Breast epithelium (tissue), 4 donors: ENCODE measurements at places on chromosomes 5 and 9. TPM values are rescaled to one million over a fixed set of nuclear protein-coding genes. Genes with fewer than 3 reads are reported as not detected.

The TLE1 gene
- total RNA-seq, result 47.4 TPM

The LCN10 gene
- total RNA-seq, result 6.7 TPM

The MAP1B gene
- total RNA-seq, result 271 TPM

The CTXN3 gene
- total RNA-seq, result not detected

The PRDM9 gene
- total RNA-seq, result not detected

The LEAP2 gene
- total RNA-seq, result 4.1 TPM

The PCDHGA8 gene
- 2.6 TPM for total RNA-seq

The ENHO gene
- total RNA-seq, result 0.33 TPM

The OCLN gene
- total RNA-seq, result 0.48 TPM

The LVRN gene
- total RNA-seq, result 3.3 TPM

The GPR151 gene
- not detected for total RNA-seq

The UGT3A2 gene
- total RNA-seq, result not detected

The SLC6A18 gene
- total RNA-seq, result not detected

The TEX48 gene
- not detected for total RNA-seq

The DMGDH gene
- 1.5 TPM for total RNA-seq

The BASP1 gene
- total RNA-seq, result 50.1 TPM

The TNFSF8 gene
- total RNA-seq, result 4.7 TPM

The PCDHGC5 gene
- 3.3 TPM for total RNA-seq

The INSYN2B gene
- 9.1 TPM for total RNA-seq

The SLC34A3 gene
- not detected for total RNA-seq

The CDH10 gene
- total RNA-seq, result not detected

The ADGRD2 gene
- 2.9 TPM for total RNA-seq

The RXFP3 gene
- total RNA-seq, result not detected

The TLR4 gene
- 23.0 TPM for total RNA-seq

The OR1L8 gene
- 0.48 TPM for total RNA-seq

The GABRA6 gene
- total RNA-seq, result not detected

The SNX24 gene
- 18.4 TPM for total RNA-seq

The QRFP gene
- not detected for total RNA-seq

The CDX1 gene
- total RNA-seq, result not detected

The HACD4 gene
- 3.3 TPM for total RNA-seq

The FBN2 gene
- total RNA-seq, result 1.8 TPM

The ORM2 gene
- total RNA-seq, result 2.9 TPM

The HMMR gene
- 3.5 TPM for total RNA-seq

The EFNA5 gene
- 12.1 TPM for total RNA-seq

The DND1 gene
- 1.4 TPM for total RNA-seq

The FAM81B gene
- 2.6 TPM for total RNA-seq

The SPATA31A7 gene
- total RNA-seq, result not detected

The IL3 gene
- total RNA-seq, result not detected

The ABITRAM gene
- total RNA-seq, result 9.1 TPM

The MTX3 gene
- total RNA-seq, result 20.2 TPM

The C9 gene
- not detected for total RNA-seq

The SLC46A2 gene
- 0.66 TPM for total RNA-seq

The MUSK gene
- total RNA-seq, result not detected

The PCDHB5 gene
- total RNA-seq, result 3.4 TPM
